ENCODE measurements at places on chromosomes 7 and 10.

DNA sequence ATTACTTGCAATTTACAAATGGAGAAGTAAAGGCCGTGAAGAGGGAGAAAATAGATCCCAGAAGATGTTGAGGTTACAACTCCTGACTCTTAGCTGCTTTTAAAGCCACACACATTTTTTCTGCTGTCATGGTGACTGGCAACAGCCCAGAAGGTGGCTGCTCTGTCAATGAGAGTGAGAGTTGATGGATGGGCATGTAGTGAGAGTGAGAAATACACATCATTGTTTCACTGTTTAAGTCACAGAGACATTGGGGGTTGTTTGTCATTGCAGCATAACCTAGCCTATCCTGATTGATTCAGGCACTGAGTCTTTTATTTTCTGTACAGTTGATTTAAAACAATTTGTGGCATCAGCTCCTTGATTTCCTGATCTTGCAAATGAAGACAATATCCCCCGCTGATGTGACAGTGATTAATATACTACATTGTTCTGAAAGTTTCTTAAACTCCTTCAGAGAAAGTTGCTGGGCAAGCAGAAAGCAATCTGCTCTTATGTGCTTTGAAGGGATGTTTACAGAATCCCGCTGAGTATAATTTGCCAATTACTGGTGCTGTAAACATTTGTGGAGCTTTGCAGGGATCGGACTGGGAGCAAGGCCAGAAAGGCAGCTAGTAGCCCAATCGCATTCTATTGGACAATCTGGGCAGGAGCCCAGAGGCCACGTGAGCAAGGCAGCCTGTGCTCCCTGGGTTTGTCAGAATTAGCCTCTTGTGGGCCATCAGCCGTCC is 229.6 kb downstream of the PRPF18 start:
- DNase-seq = no peak

- no peak for DNase-seq
Measured at GRCh38 chr10:23693501-23693901, 254.6 kb downstream of the OTUD1 start.

GRCh38 chr10:30704026-30704600 is 74.6 kb upstream of the LYZL2 start:
- no peak for DNase-seq

GRCh38 chr10:103542764-103543616 is 49.5 kb downstream of the NEURL1 start:
- no peak for DNase-seq

- no peak for DNase-seq
Measured at GRCh38 chr10:46236546-46236887, 50.3 kb upstream of the ANTXRL start.

GRCh38 chr7:41261080-41261479 is 441.8 kb downstream of the INHBA start:
- DNase-seq = no peak
